ENCODE measurements at places on chromosomes 12 and 14.
A peak's percentile ranks its signal among the peaks of the same experiment; 100 is the strongest.

- no peak for DNase-seq
These were observed 198.1 kb downstream of the DAD1 start for GRCh38 chr14:22390824-22391461.

GRCh38 chr14:44291366-44291915 lies 215.6 kb downstream of the FSCB start:
- DNase-seq: no peak

DNA sequence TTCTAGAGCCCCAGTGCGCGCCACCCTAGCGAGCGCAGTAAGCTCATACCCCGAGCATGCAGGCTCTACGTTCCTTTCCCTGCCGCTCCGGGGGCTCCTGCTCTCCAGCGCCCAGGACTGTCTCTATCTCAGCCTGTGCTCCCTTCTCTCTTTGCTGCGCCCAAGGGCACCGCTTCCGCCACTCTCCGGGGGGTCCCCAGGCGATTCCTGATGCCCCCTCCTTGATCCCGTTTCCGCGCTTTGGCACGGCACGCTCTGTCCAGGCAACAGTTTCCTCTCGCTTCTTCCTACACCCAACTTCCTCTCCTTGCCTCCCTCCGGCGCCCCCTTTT lies 791 bp downstream of the TMEM233 start:
- DNase-seq: no peak

GRCh38 chr14:93535537-93535936 lies 104.8 kb downstream of the UNC79 start:
- no peak for DNase-seq

GRCh38 chr12:15540005-15540404 lies 217.7 kb downstream of the PTPRO start:
- no peak for DNase-seq

GRCh38 chr12:1474041-1474573 lies 120.3 kb downstream of the FBXL14 start:
- DNase-seq: peak; percentile 92

DNA sequence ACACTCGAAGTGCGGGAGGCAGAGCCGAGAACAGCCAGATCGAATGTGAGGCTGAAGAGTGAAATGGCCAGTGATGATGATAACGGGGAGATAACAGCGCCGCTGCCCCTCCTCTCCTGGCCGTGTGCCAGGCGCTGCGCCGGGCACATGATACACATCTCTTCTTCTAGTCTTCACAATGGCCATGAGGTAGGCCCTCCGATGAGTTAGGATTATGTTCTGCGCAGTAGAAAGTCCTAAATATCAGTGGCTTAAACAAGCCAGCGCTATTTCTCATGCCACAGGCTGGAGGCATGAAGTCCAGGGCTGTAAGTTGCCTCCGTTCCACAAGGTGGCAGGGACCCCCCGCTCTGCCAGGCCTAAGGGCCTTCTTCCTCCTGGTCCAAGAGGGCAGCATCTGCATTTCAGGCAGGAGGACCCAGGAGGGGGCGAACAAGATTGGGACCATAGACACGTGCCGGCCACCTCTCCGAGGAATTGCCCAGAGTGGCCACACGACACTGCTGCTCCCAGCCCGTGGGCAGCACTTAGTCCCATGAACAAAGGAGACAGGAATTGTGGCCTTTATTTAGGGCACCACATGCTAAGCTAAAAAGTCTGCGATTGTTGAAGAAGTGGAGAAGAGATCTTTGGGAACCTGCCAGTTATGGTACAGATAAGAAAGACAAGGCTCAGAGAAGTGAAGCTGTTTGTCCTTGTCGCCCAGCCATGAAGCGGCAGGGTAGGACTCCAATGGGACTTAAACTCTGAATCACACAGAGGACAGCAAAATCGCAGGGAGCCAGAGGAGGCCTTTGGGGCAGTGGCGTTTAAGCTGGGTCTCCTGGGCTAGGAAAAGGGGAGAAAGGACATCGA lies 10.9 kb upstream of the HVCN1 start:
- DNase-seq: no peak

DNA sequence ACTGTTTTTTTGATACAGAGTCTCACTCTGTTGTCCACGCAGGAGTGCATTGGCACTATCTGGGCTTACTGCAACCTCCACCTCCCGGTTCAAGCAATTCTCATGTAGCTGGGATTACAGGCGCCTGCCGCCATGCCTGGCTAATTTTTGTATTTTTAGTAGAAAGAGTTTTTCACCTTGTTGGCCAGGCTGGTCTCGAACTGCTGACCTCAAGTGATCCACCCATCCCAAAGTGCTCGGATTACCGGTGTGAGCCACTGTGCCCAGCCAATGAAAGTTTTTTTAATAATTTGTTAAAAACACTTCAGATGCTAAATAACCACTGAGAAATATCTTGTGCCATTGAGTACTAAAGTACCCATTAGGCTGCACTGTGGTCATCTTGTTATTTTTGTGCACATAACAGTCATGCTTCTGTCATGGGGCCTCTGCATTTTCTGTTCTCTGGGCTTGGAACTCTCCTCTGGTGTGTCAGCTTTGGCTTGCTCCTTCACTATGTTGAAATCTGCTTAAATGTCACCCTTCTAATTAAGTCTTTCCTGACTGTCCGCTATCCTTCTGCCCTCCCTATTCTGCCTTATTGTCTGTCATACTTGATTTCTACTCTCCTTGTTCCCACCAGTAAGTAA lies 105.1 kb downstream of the KTN1 start:
- no peak for DNase-seq

GRCh38 chr12:31991146-31991545 lies 31.9 kb downstream of the RESF1 start:
- DNase-seq: no peak

DNA sequence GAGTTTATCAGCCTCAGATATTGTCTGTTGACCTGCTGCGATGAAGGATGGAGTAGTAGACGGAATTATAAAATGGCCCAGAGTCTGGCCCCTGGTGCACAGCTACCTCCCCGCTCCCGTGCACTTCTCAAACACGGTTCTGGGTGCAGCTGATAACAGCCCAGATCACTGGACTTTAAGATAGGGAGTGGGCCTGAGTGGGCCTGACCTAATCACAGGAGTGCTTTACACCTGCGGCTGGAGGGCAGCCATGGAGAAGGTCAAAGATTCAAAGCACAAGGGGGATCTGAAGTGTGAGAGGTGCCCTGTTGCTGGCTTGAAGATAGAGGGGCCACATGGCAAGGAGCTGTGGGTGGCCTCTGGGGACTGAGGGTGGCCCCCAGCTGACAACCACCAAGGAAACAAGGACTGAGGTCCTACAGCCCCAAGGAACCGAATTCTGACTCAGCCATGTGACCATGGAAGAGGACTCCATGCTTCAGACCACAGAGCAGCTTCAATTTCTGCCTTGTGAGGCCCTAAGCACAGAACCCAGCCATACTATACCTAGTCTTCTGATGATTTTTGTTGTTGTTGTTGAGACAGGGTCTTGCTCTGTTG lies 113.4 kb downstream of the ZNF664 start:
- DNase-seq: no peak

Data from AG04450 (cell line).